ENCODE measurements at places on chromosomes 11 and 22.
A peak's percentile ranks its signal among the peaks of the same experiment; 100 is the strongest.

DNA sequence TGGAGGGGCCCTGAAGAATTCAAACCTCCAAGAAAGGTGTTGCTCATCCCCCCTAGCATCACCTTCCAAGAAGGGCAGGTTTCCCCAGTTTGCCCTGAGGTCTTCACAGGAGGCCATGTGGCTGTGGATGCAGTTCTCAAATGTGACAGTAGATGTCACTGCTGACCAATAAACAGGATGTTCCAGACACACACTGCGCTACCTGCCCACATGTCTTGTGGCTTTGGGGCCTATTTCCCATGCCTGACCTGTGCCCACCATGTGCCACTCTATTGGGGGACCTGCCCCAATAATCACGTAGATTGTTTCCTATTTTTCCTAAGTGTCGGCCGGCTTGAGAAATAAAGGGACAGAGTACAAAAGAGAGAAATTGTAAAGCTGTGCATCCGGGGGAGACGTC lies 4.5 kb downstream of the GSTT2 start:
- DNase-seq = no peak

- no peak for DNase-seq
These were observed 91.2 kb downstream of the TEAD1 start for GRCh38 chr11:12765428-12765827.

DNA sequence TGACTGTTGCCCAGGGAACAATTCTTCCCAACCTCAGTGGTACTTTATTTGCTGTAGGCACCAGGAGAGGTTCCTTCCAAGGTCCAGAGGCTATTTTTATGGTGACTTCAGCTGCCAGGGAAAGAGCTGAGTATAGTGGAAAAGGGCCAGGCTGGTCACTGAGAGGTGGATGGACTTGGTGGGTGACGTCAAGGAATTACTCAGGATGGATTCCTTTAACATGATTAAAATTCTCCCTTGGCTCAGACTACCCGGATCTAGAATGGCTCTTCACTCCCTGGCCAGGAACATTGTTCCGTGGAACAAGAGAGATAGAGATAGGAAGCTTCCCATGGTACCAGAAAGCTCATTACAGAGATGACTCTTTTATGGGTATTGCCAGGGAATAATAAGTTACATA lies 8.7 kb upstream of the CALCA start:
- DNase-seq = peak; percentile 34

DNA sequence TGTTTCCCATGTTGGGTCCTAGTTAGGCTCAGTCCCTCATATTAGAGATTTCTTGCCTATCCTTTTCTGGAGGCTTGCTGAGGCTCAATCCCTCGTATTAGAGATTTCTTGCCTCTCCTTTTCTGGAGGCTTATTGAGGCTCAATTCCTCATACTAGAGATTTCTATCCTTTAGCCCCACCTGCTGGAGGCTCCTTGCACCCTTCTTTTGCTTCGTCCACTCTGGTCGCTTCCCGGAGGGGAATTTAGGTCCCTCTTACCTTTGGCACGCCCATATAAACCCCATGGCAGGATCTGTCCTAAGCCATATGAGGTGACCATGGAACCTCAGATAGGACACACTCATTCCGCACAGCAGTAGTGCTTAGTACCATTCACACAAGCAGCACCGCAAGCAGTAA lies 15.9 kb downstream of the CYP2D6 start:
- DNase-seq = no peak

- DNase-seq = peak; percentile 93
These were observed 11.3 kb downstream of the OSBP2 start for GRCh38 chr22:30705710-30706651.

Measured in GM04503 (cell line).